Mesothelial cell of epicardium (in vitro differentiated cells): ENCODE measurements at places on chromosomes 12 and 14. TPM values are rescaled to one million over a fixed set of nuclear protein-coding genes. Genes with fewer than 3 reads are reported as not detected.

The SLC22A17 gene
- total RNA-seq: 47.7 to 50.5 TPM (median 49.0 TPM) in 3 replicates

The CPNE6 gene
- total RNA-seq: not detected in 3 replicates

The STK38L gene
- 46.7 to 48.2 TPM (median 47.0 TPM) in 3 replicates for total RNA-seq

The LRP6 gene
- 72.9 to 77.4 TPM (median 75.3 TPM) in 3 replicates for total RNA-seq

The TSPAN31 gene
- total RNA-seq: 33.2 to 35.2 TPM (median 34.6 TPM) in 3 replicates

The CCND2 gene
- 393 to 412 TPM (median 404 TPM) in 3 replicates for total RNA-seq

The NXPH4 gene
- total RNA-seq: 3.3 to 3.8 TPM (median 3.6 TPM) in 3 replicates

The RNASE9 gene
- not detected in 3 replicates for total RNA-seq

The CYP46A1 gene
- total RNA-seq: 1.9 to 2.4 TPM (median 2.3 TPM) in 3 replicates

The DAO gene
- total RNA-seq: not detected in 3 replicates

The NPFF gene
- not detected in 3 replicates for total RNA-seq
